ENCODE measurements at places on chromosomes 7 and 10.

DNA sequence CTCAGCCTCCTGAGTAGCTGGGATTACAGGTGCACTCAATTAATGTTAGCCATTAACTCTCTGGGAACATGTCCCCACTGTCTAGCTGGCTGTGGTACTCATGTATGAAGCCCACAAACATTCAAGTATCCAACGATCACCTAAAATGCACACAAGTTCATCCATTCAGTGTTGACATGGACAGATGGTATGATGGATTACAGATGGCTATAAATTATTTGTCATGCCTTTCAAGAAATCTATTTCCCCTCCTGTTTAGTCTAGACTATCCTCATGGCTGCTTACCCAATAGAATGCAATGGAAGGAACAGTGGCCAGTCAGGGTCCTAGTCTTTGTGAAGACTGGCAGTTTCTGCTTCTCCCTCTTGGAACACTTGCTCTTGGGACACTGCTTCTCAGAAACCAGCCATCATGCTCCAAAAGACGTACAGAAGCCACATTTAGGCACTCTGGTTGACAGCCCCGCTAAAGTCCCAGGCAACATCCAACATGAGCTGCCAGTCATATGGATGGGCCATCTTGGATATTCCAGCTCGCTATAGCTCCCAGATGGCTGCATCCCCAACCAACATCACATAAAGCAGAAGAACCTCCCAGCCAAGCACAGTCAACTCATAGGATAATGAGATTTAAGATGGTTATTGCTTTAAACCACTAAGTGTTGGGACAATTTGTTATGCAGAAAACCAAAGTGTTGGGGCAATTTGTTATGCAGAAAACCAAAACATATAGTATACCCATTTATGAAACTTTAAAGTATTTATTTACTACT is 33.1 kb downstream of the MYL10 start:
- no peak for DNase-seq

DNA sequence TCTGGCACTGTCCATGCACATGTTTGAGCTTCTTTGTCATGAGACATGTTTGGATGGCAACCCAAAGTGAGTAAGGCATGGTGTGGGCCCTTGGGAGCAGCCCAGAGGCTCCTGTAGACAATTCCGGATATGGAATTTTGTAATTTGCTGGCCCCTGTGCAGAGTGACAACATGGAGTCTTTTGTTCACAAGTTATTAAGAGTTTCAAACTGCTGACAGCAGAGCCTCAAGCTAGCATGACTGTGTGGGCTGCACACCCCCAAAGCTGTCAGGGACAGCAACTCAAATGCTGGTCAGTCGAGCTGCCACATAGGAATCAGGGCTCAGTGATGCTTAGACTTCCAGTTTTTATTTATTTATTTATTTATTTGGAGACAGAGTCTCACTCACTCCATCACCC is 7.0 kb upstream of the MYL7 start:
- DNase-seq: no peak

DNA sequence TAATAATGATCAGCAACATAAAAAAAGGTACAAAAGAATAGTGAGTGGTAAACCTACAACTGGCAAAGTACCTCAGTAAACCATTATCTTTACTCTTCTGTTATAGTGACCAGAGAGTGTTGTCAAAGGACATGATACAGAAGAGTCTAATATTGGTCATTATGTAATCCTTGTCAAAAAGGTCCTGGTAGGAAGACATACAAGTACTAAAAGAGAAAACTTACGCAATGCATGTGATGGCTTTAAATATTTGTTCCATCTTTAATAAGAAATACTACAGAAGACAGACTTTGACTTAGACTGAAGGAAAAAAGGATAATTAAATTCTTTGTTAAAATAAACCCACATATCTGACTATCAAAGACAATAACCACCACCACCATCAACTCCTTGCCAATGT is 6.5 kb downstream of the DOCK4 start:
- DNase-seq: no peak

- DNase-seq: no peak
Measured at GRCh38 chr10:6603142-6604125, 23.4 kb upstream of the PRKCQ start.

GRCh38 chr7:29609162-29610037 is 45.8 kb downstream of the PRR15 start:
- DNase-seq: peak; percentile 86

- no peak for DNase-seq
Measured at GRCh38 chr7:111268941-111269340, 178.0 kb downstream of the LRRN3 start.

- no peak for DNase-seq
Measured at GRCh38 chr7:138162236-138162635, 86.0 kb downstream of the AKR1D1 start.

DNA sequence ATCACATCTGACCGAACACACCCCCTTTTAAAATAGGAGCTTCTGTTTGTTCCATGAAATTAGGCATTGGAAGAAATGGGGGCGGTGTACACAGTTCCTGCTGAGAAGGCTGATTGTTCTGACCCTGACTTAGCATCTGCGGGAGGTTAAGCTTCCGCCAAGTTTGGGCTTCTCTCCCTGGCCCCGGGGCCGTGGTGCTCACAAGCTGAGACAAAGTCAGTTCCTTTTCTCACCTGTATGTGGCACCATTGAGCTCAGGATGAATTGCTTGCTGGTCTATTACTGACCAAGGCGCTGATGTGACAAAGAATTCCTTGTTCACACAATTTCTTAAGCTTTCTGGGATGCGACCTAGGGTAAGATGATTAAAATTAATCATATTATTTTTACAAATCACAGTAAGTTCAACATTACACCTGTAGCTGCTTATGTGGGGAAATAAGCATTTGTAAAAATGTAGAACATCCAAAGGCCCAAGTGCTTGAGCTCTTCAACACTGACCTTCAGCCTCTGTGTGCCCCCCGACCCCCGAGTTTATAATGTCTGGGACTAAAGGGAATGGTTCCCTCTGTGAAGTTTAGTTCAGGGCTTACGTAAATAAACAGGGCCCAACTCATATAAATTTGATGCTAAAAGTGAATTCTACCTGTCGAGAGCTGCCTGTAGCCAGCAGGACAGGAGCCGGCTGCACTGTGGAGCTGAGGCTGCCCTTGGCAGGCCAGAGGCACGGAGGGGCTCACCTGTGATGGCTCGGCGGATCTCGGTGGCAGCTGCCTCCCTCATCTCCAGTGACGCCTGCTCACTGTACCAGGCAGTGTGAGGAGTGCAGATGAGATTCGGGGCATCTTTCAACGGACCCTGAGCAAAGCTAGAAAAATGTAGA is 50.8 kb downstream of the ZRANB1 start:
- no peak for DNase-seq

DNA sequence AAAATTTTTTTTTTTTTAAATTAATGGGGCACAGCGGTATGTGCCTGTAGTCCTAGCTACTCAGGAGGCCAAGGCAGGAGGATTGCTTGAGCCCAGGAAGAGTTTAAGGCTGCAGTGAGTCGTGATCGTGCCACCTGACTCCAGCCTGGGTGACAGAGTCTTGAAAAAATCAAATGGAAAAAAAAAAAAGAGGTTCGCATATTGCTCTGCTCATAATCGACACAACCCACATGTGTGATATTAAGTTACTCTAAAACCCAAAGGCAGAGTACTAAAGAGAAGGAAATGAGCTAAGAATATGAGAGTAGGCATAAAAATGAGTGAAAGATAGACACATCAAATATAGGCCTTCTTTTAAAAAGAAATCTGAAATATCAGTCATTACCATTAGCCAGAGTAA is 66.3 kb downstream of the IGF2BP3 start:
- no peak for DNase-seq

DNA sequence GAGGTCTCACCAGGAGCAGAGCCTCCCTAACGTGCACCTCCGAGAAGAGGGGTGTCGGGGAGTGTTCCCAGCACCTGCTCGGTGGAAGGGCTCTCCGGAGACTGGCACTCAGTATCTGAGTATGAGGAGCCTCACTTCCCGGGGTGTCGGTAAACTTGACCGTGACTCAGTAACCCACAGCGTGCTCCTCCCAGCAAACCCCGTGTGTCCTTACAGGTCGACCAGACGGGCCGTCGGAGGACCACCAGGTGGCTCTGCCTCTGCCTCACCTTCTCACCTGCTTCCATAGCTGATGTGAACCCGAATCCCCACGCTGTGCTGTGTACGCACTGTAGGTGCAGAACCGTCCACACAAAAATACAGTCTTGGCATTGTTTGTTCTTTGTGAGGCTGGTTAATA is 29.0 kb upstream of the KNDC1 start:
- no peak for DNase-seq

- no peak for DNase-seq
Measured at GRCh38 chr7:26504411-26505120, 212.9 kb downstream of the SNX10 start.

DNA sequence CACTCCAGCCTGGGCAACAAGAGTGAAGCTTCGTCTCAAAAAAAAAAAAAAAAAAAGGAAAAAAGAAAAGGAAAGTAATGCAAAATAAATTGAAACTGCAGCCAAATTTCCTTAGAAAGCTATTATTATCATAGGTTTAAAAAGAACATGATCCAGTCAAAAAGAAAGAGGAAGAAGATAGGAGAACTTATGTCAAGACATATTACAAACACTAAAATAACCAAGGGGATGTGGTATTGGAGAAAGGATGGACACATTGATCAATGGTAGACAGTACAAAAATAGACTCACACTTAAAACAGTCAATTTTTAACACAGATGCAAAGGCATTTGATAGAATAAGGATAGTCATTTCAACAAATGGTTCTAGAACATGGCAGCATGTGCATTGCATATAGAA is 27.3 kb upstream of the PFKP start:
- no peak for DNase-seq

DNA sequence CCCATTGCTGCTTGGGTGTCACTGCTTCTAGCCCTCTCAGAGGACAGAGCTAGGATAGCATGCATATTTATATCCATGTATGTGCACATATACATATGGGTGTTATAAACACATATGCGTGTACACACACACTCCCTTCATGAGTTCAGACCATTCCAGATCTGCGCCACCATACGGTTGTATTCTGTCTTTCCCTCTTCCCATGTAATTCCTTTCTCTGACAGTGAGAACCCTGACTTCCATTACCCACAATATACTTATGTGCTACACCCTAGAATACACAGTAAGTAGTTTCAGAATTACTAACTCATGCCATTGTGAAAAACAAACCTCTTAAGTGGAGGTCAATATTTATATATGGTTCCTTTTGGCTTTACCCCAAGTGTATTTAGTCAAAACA is 116.6 kb upstream of the SAMD8 start:
- no peak for DNase-seq

DNA sequence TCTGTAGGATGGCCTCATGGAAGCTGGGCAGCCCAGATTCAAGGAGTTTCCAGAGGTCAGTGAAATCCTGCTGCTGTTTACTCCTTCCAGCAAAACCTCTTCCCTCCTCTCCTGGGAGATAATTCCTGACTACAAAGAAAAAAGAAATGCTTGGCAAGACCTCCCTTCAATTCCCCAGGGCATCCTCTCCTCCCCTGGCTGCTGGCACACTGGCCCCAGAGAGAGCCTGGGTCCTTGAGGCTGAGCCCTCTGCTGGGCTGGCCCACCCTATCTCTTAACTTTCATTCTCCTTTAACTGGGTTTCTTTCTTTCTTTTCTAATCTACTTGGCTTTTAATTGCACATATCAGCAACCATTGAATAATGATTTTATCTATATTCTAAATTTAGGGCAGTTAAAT is 7.7 kb downstream of the DRGX start:
- no peak for DNase-seq

DNA sequence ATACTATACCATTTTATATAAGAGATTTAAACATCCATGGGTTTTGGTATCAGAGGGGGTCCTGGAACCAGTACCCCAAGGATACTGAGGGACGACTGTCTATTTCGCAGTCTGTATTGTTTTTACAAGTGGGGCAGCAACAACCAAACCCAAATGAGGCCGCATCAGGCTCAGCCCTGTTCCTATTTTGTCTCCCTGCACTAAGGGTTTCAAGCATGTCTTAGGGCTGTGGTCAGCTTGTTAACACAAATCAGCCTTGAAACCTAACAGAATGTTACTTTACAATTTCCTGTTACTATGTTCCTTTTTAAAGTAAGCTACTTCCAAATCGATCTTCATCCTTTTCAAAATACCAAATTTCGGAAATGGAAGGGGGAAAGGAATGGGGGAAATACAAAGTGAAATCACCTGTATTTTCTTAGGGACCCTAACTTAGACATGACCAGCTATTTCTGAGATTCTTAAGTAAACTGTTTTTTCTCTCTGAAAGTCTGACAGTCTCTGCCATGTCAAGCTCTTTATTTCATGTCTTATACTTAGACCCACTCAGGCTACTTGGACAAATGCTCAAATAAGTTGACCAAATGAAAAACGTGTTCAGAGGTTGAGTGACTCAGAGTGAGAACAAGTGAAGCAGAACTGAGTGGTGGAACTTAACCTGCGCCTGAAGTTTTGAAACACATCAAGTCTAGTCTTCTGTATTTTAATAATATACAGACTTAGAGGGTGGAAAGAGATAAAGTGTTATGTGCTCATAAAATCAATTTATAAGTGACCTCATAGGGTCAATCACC is 75.8 kb downstream of the C1GALT1 start:
- DNase-seq: no peak

DNA sequence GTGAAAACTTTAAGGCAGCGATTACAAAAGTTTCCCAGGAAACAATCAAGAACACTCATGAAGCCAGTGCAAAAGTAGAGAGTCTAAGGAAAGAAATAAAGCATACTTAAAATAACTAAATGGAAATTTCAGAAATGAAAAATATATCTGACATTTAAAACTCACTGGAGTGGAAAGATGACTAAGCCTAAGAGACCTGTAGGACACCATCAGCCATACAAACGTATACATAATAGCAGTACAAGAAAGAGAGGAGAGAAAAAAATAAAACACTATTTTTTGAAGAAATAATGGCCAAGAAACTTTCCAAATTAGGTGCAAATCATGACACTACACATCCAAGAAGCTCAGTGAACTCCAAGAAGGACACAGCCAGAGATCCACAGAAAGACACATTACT is 5.4 kb upstream of the AKR1D1 start:
- DNase-seq: no peak

GRCh38 chr7:91826377-91826776 is 54.1 kb downstream of the MTERF1 start:
- peak; percentile 38 for DNase-seq

DNA sequence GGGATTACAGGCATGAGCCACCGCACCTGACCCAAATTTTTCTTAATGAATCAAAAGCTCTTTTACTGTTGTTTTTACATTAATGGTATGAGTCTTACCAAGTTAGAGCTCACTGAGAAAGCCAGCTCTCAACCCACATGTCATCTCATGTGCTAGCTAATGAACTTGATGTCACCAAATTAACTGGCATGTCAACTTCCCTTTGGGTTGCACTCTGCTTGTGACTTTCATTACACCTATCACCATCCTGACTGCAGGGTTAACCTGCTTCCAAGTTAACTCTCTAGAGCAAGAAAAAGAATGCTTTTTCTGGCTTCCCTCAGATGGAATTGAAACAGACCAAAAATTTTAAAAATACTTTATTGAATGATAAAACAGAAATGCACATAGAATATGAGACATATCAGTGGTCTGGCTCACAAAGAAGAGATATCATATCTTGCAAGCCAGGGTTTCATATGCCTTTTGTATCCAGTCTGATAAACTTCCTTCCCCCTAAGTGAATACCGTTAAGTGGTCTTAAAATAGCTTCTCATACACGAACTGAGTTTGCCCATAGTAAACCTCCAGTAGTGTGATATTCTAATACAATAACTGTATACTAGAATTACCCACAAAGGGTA is 42.9 kb upstream of the TRIM24 start:
- no peak for DNase-seq
